ENCODE measurements at places on chromosomes 7 and 10. TPM values are rescaled to one million over a fixed set of nuclear protein-coding genes. Genes with fewer than 3 reads are reported as not detected.

- DNase-seq = no peak
Measured at GRCh38 chr10:96973809-96974747, 142.0 kb downstream of the LCOR start.

- no peak for DNase-seq
Measured at GRCh38 chr7:12303495-12303894, 92.4 kb downstream of the TMEM106B start.

PTPRZ1 gene
- 0.23 TPM for total RNA-seq

DNA sequence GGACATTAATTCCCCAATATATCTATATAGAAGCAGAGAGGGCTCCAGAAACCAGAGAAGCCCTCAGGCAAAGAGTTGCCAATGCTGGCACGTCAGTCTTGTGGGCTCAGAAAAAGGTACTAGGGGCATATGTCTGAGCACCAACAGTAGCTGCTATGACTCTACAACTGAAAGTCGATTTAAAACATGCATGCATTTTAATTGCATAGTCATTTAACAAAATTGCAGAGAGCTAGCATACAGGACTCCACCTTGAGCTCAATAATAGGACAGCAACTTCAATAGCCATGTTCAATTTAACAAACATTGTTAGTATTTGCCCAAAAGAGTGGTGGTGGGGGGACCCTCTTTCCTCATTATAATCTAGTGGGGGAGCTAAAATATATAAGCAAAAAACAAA lies 126.5 kb downstream of the AMPH start:
- DNase-seq = no peak

GRCh38 chr10:103812432-103812831 lies 42.9 kb downstream of the SH3PXD2A start:
- no peak for DNase-seq

DNA sequence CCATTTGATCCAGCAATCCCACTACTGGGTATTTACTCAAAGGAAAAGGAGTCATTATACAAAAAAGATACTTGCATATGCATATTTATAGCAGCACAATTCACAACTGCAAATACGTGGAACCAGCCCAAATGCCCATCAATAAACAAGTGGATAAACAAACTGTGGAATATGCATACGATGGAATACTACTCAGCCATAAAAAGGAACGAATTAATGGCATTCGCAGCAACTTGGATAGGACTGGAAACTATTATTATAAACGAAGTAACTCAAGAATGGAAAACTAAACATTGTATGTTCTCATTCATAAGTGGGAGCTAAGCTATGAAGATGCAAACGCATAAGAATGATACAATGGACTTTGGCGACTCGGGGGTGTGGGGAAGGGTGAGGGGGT lies 108.6 kb downstream of the MICU1 start:
- DNase-seq = no peak

DNA sequence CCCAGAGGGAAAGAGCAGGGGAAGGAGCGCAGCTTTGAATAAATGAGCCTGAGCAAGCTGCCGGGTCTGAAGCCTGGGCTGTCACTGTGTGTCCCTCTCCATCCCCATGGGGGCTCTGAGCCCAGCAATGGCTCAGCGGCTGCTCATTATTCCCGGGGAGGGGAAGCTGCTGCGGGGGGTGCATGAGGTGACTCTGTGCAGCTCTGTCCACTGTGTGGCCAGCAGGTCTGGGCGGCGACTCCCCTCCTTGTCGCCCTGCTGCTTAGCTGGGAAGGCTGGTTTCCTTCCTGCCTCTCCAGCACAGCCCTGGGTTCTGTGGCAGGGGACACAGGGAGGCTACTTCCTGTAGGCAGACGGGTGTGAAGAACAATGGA lies 234.2 kb downstream of the PRPF18 start:
- no peak for DNase-seq

DNA sequence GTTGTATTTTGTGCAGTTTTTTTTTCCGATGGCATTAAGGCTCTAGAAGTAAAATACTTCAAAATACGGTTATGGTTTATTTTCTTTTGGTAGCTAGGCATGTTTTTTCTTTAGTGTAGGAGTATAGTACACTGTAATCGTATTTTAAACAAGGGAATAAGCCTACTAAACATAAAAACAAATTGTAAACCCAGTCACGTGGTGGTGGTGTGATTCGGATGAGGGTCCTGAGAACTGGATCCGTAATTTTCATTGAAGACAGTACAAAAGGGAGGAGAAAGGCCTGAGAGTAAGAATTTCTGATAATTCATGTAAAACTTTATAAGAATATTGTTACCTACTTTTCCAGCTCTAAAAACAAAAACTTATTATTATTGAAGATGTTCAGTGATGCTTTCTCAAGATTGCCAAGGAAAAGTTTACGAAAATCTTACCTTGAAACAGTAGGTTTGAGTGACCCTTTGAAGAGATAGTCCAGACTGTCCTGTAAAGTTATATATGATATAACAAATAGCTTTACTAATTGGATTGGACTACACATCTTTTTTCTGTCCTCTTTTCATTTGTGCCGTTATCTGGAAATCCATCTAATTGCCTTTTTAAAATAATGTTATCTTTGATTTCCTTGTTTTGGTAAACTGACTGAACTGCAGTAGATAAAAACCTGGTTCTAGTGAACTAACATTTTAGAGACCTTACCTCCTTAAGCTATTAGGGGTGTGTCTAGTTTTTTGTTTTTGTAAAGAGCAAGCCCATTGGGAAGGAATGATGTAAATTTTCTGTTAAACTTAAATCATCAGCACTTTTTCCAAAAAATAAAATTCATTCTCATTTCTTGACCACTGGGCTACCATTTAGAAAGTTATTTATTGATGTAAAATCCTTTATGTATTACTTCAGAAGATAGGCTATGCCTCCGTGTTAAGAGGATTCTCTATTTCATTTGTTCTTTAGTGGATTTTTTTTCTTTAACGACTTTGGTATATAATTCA lies 1.0 kb upstream of the PBLD start:
- no peak for DNase-seq

- DNase-seq = no peak
Measured at GRCh38 chr7:102473271-102473991, 5.3 kb downstream of the POLR2J start.

EN2 gene
- not detected for total RNA-seq

GRCh38 chr10:484925-485661 lies 204.4 kb downstream of the DIP2C start:
- peak; percentile 44 for DNase-seq

- no peak for DNase-seq
Measured at GRCh38 chr10:93916257-93917063, 22.7 kb downstream of the SLC35G1 start.

HMX2 gene
- not detected for total RNA-seq

GRCh38 chr10:48900371-48900801 lies 39.3 kb downstream of the LRRC18 start:
- DNase-seq = no peak

DNA sequence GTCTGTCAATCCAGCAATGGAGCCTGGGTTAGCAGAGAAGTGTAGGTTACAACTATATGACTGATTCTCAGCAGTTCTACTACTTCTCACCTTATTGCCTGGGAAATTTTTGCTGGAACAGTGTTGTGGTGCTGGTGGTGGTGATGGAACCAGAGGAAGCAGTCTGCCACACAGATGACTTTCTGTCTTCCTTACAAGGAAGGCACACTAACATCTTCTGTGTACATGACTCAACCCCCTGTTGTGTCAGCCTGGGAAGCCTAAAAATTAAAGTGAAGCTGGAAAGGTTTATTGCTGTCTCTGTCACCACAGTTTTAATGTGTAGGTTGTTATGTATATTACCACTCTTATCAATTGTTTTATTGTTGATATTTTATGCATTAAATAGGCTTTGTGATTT lies 40.3 kb downstream of the ANKRD7 start:
- DNase-seq = no peak

PRF1 gene
- total RNA-seq = 146 TPM

- DNase-seq = peak; percentile 72
Measured at GRCh38 chr7:101688183-101688831, 59.2 kb upstream of the MYL10 start.

GRCh38 chr7:114048386-114049235 lies 129.8 kb upstream of the PPP1R3A start:
- DNase-seq = no peak

DNA sequence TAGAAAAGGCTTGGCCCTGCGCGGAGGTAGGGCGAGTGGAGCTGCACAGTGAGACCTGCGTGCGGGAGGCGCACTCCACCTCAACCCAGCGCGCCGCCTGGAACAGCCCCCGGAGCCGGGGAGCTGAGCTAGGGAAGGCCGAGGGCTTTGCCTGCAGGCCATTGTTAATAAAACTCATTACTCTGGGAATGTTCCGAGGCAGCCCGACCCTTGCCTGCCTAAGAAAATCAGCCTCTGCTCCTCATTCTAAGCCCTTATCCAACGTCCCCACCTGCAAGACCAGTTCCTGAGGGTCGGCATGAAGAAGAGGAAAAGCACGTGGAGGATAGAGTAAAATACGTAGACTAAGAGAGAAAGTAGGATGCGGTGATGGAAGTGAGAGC lies 55.3 kb downstream of the C7orf25 start:
- DNase-seq = no peak

POLR1F gene
- total RNA-seq = 22.1 TPM

DNA sequence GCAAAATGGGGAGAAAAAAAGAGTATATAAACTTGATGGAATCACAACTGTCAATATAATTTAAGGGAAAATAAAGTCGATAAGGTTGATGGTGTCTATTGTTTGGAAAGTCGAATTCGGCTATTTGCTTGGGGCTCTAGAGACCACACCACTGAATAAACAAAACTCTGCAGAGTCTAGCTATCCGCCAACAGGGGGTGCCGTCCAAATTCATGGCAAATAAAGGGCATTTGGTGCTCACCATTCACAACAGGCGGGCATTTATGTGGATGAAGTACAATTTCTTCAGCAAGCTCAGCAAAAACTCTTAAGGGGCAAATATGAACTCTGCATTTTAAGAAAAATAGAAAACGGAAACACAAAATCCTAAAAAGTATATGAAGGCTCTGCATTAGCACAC lies 23.3 kb downstream of the CD36 start:
- no peak for DNase-seq

GRCh38 chr7:152907042-152907761 lies 147.7 kb downstream of the ACTR3B start:
- no peak for DNase-seq

CLEC2L gene
- not detected for total RNA-seq

MKI67 gene
- total RNA-seq = 1.5 TPM

DNA sequence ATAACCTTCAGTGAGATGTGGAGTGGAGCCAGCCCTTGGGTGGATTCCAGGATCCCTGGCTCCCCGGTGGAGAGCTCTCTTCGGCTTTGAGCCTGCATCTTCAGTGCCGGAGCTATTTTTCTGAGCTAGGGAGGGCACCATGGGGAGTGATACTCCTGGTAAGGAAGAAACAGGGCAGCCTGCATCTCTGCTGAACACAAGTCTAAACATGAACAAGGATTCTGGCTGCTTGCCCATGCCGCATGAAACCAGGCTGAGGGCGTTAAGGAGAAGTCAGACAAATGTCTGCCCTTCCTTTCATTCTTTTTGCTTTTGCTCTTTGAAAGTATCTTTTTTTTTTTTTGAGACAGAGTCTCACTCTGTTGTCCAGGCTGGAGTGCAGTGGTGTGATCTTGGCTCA lies 60.4 kb downstream of the EVX1 start:
- no peak for DNase-seq

RHOBTB1 gene
- 0.39 TPM for total RNA-seq

GRCh38 chr10:2885288-2886278 lies 181.8 kb upstream of the PFKP start:
- no peak for DNase-seq

ZPBP gene
- total RNA-seq = not detected

DNAJB6 gene
- 195 TPM for total RNA-seq

DNA sequence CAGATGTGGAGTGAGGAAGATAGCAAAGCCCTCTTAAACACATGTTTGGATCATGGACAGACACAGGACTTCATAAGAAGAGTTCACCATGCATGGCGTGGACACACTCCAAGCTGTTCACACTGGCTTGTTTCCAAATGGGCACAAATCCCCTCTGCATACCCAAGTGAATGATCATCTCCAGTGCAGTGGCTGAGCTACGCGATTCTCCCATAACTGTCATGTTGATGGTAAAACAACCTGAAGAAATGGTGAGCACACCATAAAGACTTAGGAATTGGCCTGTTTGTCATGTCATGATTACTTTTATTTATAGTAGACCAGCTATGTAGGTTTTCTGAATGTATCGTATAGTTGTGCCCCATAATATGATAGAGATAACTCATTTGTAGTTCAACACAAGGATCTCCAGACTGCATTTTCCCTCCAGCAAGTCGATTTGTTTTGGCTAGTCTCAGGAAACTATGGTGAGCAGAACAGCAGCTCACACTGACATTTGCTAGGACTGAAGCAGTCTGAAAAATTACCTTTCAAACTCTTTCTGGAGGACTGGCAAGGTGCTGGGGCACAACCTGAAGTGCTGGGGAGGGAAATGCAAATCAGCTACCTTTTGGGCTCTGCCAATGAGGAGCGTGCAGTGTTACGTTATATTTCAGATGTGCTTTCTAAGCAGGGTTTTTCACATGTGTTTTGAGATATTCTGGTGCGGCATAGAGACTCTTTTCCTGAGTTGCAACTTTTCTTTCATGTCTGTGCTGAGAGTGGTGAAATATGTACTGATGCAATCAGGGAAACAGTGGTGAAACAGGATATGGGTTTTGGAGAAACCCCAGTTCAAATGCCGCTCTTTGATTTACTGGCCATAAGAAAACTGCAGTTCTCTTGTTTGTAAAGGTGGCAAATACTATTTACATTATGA lies 629.6 kb upstream of the DPP6 start:
- DNase-seq = no peak

Measured in T-cell (primary cell).